Lower lobe of right lung (tissue), 2 donors: ENCODE measurements at places on chromosomes 11 and 22. TPM values are rescaled to one million over a fixed set of nuclear protein-coding genes. Genes with fewer than 3 reads are reported as not detected.

The OR5B21 gene
- not detected for total RNA-seq

GRCh38 chr11:60084631-60085273 lies 3.7 kb upstream of the MS4A2 start:
- DNase-seq = no peak

GRCh38 chr22:37426706-37427134 lies 559 bp downstream of the ELFN2 start:
- DNase-seq = no peak

GRCh38 chr11:78981153-78981552 lies 406.5 kb upstream of the NARS2 start:
- DNase-seq = no peak
